A549 treated with DMSO at 1 μM for 4 hours (cell line): ENCODE measurements at places on chromosomes 2 and 18. TPM values are rescaled to one million over a fixed set of nuclear protein-coding genes. Genes with fewer than 3 reads are reported as not detected.

The TMEFF2 gene
- 0.19 to 0.36 TPM (median 0.27 TPM) in 5 replicates for total RNA-seq

The SERPINB10 gene
- 0.22 TPM in 1 of 5 replicates, not detected in the others for total RNA-seq

The TCF7L1 gene
- 6.4 to 9.3 TPM (median 7.3 TPM) in 5 replicates for total RNA-seq

The FOXD4L1 gene
- 0.31 to 0.87 TPM (median 0.33 TPM) in 5 replicates for total RNA-seq

The SAG gene
- total RNA-seq, result not detected in 5 replicates

The C1QL2 gene
- 0.14 to 0.21 TPM (median 0.14 TPM) in 4 of 5 replicates, not detected in the other for total RNA-seq

The TEKT4 gene
- not detected in 5 replicates for total RNA-seq

The PHOSPHO2 gene
- total RNA-seq, result 2.7 to 3.4 TPM (median 2.9 TPM) in 5 replicates

The ANKRD62 gene
- not detected in 5 replicates for total RNA-seq

The CYP1B1 gene
- total RNA-seq, result 9.3 to 11.1 TPM (median 10.8 TPM) in 5 replicates

The FAM228A gene
- not detected in 5 replicates for total RNA-seq

The HK2 gene
- total RNA-seq, result 1.2 to 2.3 TPM (median 1.3 TPM) in 5 replicates
